ENCODE measurements at places on chromosomes 1 and 21.
A peak's percentile ranks its signal among the peaks of the same experiment; 100 is the strongest.

DNA sequence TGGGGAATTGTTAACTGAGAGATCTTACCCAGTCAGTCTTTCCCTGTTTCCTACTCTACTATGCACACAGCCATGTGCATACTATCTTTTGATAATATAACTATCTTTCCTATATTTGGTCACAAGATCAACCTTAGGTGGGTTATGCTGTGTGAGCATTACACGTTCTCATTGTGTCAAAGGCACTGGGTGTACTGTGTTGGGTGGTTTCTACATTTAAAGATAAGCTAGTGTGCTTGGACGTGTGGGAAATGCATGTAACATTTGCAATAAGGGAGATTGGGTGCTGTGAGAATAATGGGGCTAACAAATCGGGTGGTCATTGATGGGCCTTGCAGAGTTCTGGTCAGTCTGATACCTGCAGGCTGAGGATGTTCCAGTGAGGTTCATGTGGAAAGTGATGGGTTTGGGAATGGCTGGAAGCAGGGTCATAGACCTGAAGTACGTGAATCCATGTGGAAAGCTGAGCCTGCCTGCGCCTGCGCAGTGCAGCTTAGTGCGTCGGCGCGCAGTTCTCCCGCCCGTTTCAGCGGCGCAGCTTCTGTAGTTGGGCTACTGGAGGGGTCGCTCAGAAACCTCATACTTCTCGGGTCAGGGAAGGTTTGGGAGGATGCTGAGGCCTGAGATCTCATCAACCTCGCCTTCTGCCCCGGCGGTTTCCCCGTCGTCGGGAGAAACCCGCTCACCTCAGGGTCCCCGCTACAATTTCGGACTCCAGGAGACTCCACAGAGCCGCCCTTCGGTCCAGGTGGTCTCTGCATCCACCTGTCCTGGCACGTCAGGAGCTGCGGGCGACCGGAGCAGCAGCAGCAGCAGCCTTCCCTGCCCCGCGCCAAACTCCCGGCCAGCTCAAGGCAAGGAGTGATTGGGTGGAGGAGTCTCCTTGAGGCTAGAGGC lies at the start of gene MSH4:
TSS of gene MSH4 (plus strand) at position 507 of the 897 bp plus-strand sequence. CDS start at position 611, 104 bp downstream.
- no peak for DNase-seq

GRCh38 chr1:29256394-29256793 lies 20.1 kb downstream of the PTPRU start:
- no peak for DNase-seq

DNA sequence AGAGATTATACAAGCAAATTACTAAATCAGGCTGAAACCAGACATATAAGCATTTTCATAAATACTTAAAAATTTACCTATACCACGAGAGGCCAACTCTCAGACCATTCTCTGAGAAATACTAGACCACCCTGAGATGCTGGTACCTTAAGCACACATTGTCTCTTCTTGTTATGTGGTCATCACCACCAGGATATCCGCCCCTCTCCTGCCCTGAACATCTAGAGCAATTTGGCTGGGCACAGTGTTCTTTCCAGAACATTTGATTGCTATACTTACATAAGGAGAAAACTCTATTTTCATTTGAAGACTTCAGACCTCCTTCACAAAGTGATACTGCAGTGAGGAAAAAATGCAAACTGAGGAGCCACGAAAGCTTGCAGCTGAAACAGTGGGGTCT lies 36.2 kb upstream of the DUSP10 start:
- DNase-seq, result no peak

- DNase-seq, result no peak
These were observed 60.1 kb upstream of the DUSP10 start for GRCh38 chr1:221801773-221802516.

DNA sequence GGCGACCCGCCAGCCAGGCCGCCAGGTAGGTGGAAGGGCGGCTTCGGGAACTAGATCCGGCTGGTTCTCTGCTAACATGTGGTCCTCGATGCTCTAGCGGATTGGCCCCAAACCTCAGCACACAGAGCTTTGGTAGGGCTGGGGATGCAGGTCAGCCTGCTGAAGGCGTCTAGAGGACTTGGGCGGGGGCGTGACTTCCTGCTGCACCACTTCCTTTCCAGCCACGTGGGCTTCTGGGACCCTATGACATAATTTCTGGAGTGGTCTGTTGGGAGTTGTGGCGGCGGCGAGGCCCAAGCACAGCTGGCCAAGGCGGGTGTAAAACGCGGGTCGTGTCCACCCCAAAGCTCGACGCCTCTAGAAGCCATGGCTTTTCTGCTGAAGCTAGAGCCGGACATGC lies 124.5 kb downstream of the ATF6 start:
- DNase-seq, result no peak

GRCh38 chr1:5256793-5257192 lies 602.4 kb downstream of the AJAP1 start:
- DNase-seq, result no peak

- DNase-seq, result no peak
These were observed 253.8 kb downstream of the PCP4 start for GRCh38 chr21:40120940-40121575.

GRCh38 chr1:244414543-244414942 lies 37.2 kb downstream of the ADSS2 start:
- DNase-seq, result no peak

GRCh38 chr1:153379591-153379990 lies 4.2 kb upstream of the S100A12 start:
- DNase-seq, result no peak

GRCh38 chr1:227654858-227655752 lies 80.0 kb downstream of the JMJD4 start:
- DNase-seq, result no peak

GRCh38 chr1:37484325-37485051 lies 10.1 kb downstream of the ZC3H12A start:
- DNase-seq, result no peak

- DNase-seq, result no peak
These were observed 71.0 kb downstream of the PDE9A start for GRCh38 chr21:42724226-42724920.

DNA sequence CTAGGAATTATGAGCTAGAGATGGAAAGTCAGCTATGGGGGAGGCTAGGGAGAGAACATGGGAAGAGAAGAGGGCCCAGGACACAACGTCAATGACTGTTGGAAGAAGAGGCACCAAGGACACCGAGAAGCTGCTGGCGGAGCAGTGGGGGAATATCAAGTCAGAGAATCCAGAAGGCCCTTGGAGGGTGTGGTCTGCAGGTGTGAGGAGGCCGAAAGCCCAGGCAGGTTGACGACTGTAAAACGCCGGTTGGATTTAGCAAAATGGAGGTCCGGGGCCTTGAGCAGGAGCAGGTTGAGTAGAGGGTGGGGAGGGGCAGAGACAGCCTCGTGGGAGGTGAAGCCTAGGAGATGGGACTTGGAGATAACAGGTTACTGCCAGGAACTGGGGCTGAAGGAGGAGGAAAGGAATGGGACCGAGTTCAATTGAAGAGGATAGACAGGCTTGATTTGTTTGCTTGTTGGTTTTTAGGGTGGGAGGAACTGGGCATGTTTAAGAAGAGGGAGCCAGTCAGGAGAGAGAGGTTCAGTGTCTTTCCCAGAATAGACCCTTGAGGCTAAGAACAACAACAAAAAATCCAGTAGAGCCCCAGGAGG lies 35.1 kb downstream of the EDN2 start:
- no peak for DNase-seq

DNA sequence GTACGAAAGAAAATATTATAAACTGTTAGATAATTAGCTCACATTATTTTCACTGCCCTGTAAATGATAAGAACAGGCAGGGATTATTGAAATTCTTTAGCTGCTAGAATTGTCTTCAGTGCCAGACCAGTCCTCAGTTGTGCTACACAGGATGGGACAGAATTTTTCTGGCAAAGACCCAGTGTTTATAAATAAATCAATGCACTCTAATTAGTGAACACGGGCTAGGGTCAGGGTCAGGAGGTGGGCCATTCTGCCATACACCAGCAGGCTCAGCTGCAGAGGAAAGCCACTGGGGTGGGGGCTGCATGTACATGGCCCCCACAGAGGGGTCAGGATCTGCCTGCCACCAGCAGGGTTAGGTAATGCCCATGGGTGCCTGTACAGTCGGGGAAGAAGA lies 6.4 kb downstream of the BCAR3 start:
- no peak for DNase-seq

- DNase-seq, result no peak
These were observed 44.7 kb downstream of the CDC42BPA start for GRCh38 chr1:227273557-227273956.

GRCh38 chr1:227190321-227190720 lies 128.0 kb downstream of the CDC42BPA start:
- no peak for DNase-seq

DNA sequence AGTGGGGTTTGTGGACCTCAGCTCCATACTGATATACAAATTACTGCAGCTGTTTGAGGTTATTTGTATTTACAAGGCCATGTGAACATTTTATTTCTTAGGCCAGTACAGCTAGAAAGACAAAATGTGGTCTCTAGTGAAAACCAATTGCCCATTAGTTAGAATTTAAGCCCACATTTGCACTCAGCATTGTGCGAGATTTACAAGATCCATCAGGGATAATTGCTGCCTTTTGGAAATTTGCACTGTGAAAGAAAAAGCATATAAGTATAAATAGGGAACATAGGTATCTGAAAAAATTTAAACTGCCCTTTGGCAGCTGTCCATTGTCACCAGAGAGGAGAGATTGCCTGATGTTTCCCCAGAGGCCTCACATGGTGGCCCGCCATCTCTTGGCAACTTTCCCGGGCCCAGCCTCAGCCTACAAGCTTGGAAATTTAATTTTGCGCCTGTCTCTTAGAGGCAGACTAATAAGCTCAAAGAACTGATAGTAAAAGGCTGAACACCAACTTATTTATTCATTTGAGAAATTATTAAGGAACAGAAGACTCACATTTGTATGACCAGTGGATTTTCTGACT lies 120.7 kb downstream of the MAP3K21 start:
- DNase-seq, result no peak

- DNase-seq, result no peak
These were observed 17.8 kb upstream of the CNR2 start for GRCh38 chr1:23930861-23931490.

- DNase-seq, result no peak
These were observed 33.6 kb downstream of the LMO4 start for GRCh38 chr1:87362063-87362833.

DNA sequence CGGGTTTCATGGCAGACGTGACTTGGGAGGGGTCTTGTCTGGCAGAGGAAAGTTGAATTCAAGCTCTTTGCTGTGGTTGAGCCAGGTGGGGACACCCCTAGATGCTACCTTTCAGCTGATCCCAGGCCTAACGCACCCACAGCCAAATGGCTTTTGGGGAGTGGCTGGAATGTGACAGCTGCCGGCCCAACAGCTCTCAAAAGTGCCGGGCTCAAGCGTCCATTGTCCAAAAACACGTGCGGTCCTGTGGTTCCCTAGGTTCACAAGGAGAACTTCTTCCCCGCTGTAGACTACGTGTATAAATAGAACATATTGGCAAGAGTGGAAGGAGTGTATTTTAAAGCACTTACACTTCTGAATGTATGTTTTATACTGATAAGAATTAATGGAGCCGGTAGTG lies 87.1 kb upstream of the ARHGEF16 start:
- DNase-seq, result no peak

GRCh38 chr1:73783352-73783751 lies 414.6 kb downstream of the LRRIQ3 start:
- DNase-seq, result no peak

DNA sequence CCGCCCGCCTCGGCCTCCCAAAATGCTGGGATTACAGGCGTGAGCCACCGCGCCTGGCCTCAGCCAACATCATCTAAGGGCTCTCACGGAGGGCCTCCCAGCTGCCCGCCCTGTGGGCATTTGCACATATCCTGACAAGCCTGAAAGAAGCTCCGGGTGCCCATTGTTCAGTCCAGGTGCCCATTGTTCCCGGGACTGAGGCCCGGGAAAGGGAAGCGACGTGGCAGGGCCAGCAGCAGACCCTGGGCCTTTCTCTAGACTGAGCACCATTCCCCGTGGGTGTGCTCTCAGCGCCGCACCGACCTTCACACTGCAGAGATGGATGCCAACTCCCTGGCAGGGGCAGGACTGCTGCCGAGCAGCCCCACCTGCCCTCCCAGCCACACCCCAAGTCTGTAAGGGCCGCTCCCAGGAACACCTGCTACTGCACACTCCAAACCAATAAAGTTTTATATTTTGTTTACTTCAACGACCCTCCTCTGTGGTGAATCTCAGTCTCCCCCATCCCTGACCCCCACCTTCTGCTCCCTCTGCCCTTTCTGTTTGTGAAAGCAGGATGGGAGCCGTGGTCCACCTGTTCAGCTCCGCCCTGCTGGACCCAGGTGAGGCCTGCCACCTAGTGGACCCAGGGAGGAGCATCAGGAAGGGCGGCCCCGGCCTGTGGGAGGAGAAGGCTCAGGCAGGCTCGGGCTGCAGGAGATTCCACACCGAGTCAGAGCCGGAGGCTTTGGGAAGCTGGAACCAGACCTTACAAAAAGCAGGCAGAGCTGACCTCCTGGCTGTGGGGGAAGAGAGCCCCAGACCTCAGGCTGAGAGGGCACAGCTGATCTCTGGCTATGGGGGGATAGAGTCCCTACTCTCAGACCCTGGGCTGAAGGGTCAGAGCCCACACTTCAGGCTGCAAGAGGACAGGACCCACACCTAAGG lies 1.1 kb upstream of the TMEM82 start:
- peak; percentile 63 for DNase-seq

- DNase-seq, result no peak
These were observed 10.3 kb downstream of the UTS2 start for GRCh38 chr1:7842517-7842916.

DNA sequence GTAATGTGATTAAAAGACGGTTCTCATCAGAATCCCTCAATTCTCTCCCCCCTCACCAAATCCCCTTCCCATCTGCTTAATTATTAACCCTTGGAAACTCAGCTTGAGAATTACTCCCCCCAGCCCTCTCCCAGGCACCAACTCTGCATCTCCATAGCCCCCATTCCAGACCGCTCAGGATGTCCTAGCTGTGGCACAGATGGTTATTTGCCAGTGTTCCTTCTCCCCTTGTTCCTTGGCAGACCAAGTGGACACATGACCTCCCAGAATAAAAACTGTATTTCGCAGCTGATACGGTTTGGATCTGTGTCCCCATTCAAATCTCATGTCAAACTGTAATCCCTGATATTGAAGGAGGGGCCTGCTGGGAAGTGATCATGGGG lies 14.6 kb downstream of the HENMT1 start:
- DNase-seq, result no peak

- DNase-seq, result no peak
These were observed 17.3 kb downstream of the ITSN1 start for GRCh38 chr21:33659568-33659949.

DNA sequence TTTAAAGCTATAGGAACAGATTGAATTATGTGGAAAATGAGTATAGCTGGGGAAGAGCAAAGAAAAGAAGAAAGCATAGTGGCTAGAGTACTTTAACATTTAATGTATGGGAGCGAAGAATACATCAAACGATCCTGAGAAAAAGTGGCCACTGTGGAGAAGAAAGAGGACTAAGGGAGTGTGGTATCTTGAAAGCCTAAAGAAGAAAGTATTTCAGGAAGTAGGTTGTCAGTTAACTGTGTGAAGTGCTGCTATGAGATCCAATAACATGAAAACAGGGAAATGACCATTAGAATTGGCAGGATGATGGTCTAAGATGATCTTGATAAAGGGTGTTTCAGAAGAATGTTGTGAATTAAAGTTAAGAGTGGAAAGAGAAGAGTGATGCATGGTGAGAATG lies 219.6 kb upstream of the BEND5 start:
- DNase-seq, result no peak

GRCh38 chr1:94462606-94463005 lies 44.4 kb downstream of the ABCD3 start:
- DNase-seq, result no peak

GRCh38 chr1:100458661-100459357 lies 79.1 kb upstream of the GPR88 start:
- no peak for DNase-seq
